ENCODE measurements at places on chromosomes 3 and 15.

DNA sequence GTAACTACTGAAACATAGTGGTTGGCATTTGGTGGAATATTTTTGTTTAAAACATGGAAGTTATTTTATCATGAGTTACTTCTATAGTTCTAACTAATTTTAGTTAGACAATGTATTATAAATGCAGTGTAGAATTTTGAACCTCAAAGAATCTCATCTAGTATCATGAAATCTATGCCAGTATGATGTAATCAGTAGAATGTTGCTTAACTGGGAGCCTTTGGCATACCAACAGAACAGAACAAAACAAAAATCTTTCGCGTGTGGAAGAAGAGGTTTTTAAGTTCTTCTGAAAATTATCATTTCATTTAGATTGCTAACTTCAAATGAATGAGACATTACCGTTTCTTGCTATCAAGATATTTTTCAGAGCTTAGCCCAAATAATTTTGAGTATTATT, 98.4 kb upstream of the LRRFIP2 start:
- DNase-seq, result no peak

DNA sequence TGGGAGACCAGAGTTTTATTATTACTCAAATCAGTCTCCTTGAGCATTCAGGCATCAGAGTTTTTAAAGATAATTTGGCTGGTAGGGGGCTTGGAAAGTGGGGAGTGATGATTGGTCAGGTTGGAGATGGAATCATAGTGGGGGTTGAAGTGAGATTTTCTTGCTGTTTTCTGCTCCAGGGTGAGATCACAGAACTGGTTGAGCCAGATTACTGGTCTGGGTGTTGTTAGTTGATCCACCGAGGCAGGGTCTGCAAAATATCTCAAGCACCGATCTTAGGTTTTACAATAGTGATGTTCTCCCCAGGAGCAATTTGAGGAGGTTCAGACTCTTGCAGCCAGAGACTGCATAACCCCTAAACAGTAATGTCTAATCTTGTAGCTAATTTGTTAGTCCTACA, 141.0 kb downstream of the OTOL1 start:
- no peak for DNase-seq

GRCh38 chr3:47089630-47090029, 74.3 kb downstream of the SETD2 start:
- no peak for DNase-seq

- DNase-seq, result peak; percentile 46
Observed at GRCh38 chr3:148455098-148455497, 242.6 kb upstream of the AGTR1 start.

GRCh38 chr3:23659840-23660430, 145.8 kb upstream of the UBE2E1 start:
- DNase-seq, result no peak

DNA sequence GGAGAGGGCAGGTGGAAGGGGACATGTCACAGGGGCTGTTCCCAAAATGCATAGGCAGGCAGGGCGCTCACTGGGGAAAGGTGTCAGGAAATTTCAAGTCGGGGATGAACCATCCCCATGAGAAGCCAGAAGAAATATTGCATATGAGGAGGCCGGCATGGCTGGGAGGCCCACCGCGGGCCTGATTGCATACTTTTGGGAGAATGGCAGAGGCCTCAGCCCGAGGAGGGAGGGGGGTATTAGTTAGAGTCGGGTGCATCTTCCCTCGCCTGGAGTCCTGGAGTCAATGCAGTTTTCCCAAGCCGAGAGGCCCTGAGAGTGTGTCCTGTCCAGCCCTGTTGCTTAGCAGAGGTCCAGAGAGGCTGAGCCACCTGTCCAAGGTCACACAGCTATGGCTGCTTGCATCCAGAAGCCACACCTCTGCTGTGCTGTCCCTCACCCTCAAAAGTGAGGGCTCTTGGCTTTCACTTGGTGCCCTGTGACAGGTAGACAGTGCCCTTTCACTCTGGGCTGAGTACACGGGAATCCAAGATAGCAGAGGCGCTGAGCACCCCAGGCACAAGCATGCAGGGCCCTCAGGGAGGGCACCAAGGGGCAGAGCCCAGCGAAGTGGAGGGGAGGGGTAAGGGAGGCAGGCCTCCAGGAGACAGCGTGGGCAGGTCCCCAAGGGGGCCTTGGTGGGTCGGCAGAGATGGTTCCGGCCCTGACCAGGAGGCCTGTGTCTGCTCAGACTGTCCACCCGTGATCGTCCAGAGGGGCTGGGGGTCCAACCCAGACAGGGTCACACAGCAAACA, 48.5 kb downstream of the GRIP2 start:
- peak; percentile 11 for DNase-seq

GRCh38 chr3:174218016-174218415, 641.1 kb upstream of the NAALADL2 start:
- no peak for DNase-seq

- DNase-seq, result no peak
Observed at GRCh38 chr15:93041159-93041547, 47.9 kb downstream of the RGMA start.

DNA sequence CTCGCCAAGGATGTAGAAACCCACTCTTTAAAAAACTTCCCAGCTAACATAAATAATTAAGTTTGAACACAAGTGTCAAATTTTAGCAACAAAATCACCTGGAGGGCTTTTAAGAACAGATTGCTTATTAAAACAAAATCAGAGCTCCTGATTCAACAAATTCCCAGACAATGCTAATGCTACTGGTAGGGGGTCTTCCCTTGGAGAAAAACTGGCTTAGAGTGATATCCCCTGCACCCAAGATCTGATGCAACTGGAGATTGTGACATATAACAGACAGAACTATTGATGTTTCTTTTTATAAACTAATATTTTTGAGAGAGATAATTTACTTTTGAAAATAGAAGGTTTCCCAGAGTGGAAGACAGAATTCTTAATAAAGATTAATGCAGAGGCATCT, 19.9 kb downstream of the IGSF10 start:
- no peak for DNase-seq

DNA sequence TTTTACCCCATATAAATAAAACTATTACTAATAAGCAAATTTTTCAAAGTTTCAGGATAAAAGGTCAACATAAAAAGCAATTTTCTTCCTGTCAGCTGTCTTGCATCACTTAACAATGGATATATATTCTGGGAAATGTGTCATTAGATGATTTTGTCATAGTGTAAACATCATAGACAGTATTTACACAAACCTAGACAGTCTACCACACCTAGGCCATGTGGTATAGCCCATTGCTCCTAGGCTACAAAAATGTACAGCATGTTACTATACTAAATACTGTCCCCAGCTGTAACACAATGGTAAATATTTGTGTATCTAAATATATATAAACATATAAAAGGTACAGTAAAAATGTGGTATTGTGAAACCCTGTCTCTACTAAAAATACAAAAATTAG, 156.7 kb downstream of the ANO10 start:
- DNase-seq, result no peak

GRCh38 chr15:52023169-52023922, 4.3 kb downstream of the MAPK6 start:
- no peak for DNase-seq

- no peak for DNase-seq
Observed at GRCh38 chr3:156586905-156587759, 32.2 kb upstream of the SSR3 start.

DNA sequence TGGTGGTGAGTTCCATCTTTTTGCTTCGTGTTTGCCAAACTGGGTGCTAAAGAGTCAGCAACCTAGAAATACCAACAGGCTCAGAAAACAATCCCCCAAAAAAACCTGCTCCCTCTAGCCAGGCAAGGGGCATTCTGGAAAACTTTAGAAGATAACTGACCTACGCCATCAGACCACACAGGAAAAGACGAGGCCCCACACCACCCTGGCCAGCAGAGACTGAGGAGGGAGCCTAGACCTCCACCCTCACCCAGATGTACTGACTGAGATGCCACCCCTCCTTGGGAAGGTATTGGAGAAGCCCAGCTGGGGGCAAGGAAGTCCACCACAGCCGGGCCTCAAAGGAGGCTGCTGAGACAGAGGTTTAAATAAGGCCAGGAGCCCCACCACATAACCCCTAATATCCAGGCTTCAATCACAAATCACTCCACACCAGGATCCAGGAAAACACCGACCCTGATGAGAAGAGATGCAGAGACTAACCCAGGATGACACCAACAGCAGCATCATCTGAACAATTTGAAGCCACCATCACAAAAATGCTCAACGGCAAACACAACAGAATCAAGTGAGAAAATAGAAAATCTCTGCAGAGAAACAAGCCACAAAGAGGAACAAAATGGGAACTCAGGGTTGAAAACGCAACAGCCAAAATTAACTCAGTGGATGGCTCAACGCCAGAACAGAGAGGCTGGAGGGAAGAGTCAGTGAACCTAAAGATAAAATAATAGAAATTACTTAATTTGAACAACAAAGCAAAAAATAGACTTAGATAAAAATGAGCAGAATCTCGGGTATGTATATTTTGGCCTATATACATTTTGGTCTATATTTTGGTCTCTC, 61.0 kb downstream of the TPRA1 start:
- no peak for DNase-seq

DNA sequence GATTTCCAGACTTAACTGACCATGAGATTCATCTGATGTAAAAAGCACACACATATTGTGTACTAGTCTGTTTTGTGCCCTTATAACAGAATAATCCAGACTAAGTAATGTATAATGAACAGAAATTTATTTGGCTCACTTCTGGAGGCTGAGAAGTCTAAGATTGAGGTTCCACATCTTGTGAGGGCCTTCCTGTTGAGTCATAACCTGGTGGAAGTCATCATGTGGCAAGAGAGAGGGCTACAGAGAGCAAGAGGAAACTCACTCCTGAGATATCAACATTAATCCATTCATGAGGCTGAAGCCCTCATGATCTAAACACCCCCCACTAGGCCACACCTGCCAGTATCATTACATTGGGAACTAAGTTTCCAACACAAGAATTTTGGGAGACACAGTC, 977.6 kb downstream of the MCTP2 start:
- no peak for DNase-seq

- DNase-seq, result no peak
Observed at GRCh38 chr3:57872606-57873005, 116.5 kb downstream of the SLMAP start.

DNA sequence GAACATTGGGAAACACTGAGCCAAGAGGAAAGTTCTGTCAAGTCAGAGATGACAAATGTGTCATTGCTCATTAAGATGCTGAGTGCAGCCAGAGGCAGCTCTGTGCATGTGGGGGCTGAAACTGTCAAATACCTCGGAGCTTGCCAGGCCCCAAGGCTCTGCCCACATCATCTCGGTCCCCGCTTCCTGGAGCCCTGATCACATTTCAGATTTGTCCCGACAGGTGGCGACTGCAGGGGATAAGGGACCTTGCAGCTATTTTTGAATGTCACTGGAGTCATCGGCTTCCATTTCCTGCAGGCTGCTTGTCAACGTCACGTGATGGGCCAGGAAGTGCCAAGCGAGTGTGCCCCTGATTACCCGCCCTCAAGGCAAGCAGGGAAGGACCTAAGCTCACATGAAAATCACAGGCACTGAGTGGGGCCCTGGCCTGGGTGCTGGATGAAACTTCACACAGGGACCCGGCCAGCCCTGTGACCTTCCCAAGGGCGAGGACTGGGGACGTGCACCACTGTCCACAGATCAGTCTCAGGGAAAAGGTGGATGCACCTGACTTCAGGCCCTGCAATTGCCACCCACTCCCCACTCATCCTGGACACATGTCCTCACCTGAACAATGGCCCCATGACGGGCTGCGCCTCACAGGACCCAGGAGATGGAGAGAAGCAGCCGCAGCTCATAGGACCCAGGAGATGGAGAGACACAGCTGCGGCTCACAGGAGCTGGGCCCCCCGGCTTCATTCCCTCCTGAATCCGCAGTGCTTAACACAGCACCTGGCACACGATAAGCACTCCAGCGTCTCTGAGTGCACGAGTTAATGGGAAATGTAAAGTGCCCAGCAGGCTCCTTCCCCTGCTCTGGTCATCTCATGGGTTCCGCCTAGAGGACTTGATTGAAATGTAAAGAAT, 73.4 kb downstream of the NUP210 start:
- peak; percentile 44 for DNase-seq

- no peak for DNase-seq
Observed at GRCh38 chr3:169575381-169575780, 88.1 kb downstream of the MECOM start.

DNA sequence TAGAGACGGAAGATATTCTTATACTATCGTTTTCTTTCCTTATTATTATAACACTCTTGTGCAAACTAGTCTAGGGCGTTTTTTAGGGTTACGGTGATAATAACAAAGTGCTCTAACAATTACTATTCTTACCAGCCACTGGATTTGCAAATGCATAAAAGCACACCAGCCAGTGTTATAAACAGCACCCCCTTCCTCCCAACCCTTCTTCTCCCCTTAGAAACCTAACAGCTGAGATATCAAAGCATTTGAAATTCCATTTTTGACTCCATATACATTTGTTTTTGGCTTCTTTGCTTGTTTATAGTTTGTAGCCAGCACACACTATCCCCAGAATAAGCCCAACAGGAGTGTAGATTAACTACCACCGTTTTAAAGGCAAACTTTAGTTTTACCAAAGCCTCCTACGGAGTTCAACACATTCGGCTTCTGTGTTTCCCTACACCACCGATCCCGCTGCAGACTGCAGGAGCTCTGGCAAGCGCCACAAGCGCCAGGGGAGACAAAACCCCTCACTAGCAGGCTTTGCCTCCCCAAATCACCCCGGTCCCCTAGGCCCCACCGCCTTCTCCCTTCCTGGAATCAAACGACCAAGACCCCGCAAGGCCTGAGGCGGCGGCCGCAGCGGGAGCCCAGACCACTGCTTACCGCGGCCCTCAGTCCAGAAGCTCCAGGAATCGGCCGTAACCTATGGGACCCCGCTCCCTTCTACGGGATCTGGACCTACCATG, 461 bp downstream of the COPB2 start:
- no peak for DNase-seq

GRCh38 chr15:98873441-98874218, 134.0 kb downstream of the PGPEP1L start:
- no peak for DNase-seq

GRCh38 chr15:64912379-64913325, 950 bp downstream of the ANKDD1A start:
- DNase-seq, result no peak

GRCh38 chr3:122488262-122488973, 26.3 kb downstream of the KPNA1 start:
- no peak for DNase-seq

DNA sequence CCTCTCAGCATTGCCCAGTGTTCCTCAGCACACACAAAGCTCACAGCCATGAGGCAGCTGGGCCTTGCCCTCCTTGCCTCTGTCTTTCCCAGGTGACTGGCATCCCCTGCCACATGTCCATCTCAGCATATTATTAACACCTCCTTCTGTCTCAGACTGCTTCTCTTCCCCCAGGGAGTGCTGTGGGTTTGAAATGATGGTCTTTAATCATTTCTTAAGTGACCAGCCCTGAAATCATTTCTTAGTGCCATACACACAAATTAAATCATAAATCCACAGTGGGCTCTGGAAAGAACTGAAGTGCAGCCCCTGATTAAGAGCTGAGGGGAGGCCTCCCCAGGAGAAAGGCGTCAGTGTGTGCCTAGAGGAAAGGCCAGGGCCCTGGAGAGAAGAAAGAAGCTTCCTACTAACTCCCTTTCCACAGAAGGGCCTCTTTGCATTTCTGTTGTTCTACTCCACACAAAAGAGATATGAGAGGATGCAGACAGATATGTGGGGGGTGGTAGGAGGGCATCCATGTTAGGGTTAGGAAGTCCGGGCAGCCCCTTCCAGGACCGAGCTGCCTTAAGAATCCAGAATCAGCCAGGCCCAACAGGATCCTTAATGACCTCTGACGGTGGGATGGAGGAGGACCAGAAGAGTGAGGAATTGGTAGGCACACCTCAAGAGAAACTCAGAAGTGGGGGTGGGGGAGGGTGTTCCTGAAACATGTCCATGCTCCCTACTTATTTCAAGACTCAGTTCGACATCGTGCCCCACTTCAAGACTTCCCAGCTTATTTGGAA, 290.8 kb downstream of the EPHB1 start:
- DNase-seq, result no peak

Measured in right hindlimb (tissue), 1 donor.